Tibial nerve (tissue), 4 donors: ENCODE measurements at places on chromosomes 4 and X. TPM values are rescaled to one million over a fixed set of nuclear protein-coding genes. Genes with fewer than 3 reads are reported as not detected.
A peak's percentile ranks its signal among the peaks of the same experiment; 100 is the strongest.

CENPVL1 gene
- total RNA-seq, result not detected

REELD1 gene
- total RNA-seq, result 0.21 TPM

GSX2 gene
- not detected for total RNA-seq

KIAA1210 gene
- total RNA-seq, result not detected

ACSL4 gene
- 31.0 TPM for total RNA-seq

ADH1C gene
- 117 TPM for total RNA-seq

PIM2 gene
- 8.4 TPM for total RNA-seq

TMEM156 gene
- not detected for total RNA-seq

DNA sequence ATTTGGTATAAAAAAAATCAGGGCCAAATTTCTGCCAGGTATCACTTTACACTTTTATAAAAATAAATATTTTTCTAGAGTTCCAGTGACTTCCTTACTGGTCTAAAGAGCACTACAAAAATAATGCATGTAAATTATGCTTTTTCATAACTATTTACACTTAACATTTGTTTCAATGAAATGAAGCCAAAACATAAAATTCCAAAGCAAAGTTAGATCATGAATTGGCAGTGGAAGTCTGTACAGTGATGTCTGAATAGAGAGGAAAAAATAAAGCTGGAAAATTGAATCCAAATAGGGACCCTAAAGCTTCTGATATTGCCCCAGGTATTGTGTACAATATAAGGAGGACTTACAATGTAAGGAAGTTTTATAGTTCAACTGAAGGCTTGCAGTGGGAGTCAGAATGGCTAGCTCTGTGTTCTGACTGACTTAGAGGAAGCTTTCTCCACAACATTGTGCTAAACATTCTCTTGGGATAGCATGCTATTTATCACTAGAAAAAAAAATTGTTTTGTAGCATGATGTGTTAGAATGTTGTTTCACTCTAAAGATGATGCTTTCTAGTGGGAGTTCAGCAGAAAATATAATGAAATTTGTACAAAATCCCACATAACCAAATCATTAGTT is 288.2 kb upstream of the UGT8 start:
- no peaks in the 10 kb centered on the region for H3K27me3 ChIP-seq
- no peak overlapping the region for H3K27ac ChIP-seq

GRCh38 chrX:41019041-41019392 is 66.2 kb upstream of the USP9X start:
- no peak overlapping the region for H3K27ac ChIP-seq
- no peak overlapping the region for H3K4me3 ChIP-seq
- H3K27me3 ChIP-seq, result no peaks in the 10 kb centered on the region
- H3K36me3 ChIP-seq, result no peaks in the 10 kb centered on the region

- no peaks in the 10 kb centered on the region for H3K4me1 ChIP-seq
- H3K27me3 ChIP-seq, result no peaks in the 10 kb centered on the region
- H3K27ac ChIP-seq, result no peak overlapping the region
- no peak for DNase-seq
These were observed 8.2 kb downstream of the TNIP3 start for GRCh38 chr4:121155893-121156292.

DNA sequence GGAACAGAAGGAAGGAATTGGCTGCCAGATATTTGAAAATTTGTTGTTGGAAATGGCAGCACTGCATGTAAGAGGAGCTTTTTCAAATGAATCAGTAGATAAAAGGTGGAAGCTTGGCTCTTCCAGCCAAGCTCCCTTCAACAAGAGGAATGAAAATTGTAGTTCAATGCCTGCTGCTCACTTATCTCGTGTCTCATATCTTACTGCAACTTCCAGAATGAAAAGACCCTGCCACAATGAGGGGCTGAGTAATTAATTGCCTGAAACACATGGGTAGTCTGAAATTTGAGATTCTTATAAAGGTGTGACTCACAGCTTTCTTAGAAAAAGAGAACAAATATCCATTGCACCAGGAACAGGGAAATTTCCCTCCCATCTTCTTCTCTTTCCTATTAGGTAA is 53.0 kb downstream of the HAND2 start:
- no peak for DNase-seq
- H3K36me3 ChIP-seq, result no peaks in the 10 kb centered on the region
- no peak overlapping the region for H3K27ac ChIP-seq
- no peak overlapping the region for H3K4me3 ChIP-seq

- peaks cover 11% of the 10 kb centered on the region for H3K4me1 ChIP-seq
- no peak for DNase-seq
- H3K27ac ChIP-seq, result no peak overlapping the region
- no peak overlapping the region for H3K4me3 ChIP-seq
- H3K27me3 ChIP-seq, result no peaks in the 10 kb centered on the region
- no peaks in the 10 kb centered on the region for H3K36me3 ChIP-seq
These were observed 221.2 kb downstream of the LDB2 start for GRCh38 chr4:16677001-16677944.

DNA sequence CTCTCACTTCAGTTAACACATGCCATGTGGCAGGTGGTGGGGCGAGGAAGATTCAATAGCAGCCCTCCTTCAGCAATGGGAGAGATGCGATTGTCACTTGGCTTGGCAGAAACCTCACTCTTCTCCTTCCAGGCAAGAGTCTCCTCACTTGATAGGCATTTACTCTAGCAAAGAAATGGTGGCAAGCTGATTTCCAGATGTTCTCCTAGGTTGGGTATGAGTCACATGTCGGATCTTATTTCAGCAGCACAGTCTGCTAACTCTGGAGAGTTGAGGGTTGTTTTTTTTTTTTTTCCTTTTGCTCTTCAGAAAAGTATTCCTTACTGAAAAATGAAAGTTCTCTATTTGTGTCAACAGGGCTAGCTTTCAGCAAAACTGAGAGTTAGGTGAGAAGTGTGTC is 119.5 kb upstream of the CHRDL1 start:
- H3K36me3 ChIP-seq, result no peaks in the 10 kb centered on the region
- no peaks in the 10 kb centered on the region for H3K4me1 ChIP-seq
- no peak for DNase-seq
- H3K4me3 ChIP-seq, result no peak overlapping the region

- DNase-seq, result no peak
- no peaks in the 10 kb centered on the region for H3K36me3 ChIP-seq
- H3K4me1 ChIP-seq, result no peaks in the 10 kb centered on the region
- H3K27me3 ChIP-seq, result no peaks in the 10 kb centered on the region
These were observed 98.7 kb downstream of the KLHL34 start for GRCh38 chrX:21559417-21559816.

GRCh38 chr4:6573551-6573950 is 1.4 kb upstream of the MAN2B2 start:
- no peaks in the 10 kb centered on the region for H3K27me3 ChIP-seq
- peaks cover 4% of the 10 kb centered on the region for H3K36me3 ChIP-seq
- DNase-seq, result no peak
- no peak overlapping the region for H3K4me3 ChIP-seq

DNA sequence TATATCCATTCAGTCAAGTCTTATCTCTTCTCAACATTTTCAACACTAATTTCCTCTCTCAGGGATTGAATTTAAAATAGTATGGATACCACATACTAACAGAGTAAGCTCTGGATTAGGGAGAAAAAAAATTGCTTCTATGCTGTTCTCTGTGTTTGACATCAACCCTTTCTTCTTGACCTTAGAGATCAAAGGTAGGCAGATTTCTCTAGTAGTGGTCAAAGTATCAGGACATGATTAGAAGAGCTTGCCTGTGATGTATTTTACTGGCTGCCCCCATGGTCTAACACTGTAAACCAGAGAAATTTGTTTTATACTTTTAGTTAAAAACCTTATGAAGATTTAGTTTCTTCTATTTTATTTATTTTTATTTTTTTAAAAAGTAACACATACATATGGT is 8.3 kb downstream of the ADH6 start:
- H3K4me1 ChIP-seq, result no peaks in the 10 kb centered on the region
- H3K27ac ChIP-seq, result no peak overlapping the region
- no peaks in the 10 kb centered on the region for H3K36me3 ChIP-seq
- H3K27me3 ChIP-seq, result no peaks in the 10 kb centered on the region

DNA sequence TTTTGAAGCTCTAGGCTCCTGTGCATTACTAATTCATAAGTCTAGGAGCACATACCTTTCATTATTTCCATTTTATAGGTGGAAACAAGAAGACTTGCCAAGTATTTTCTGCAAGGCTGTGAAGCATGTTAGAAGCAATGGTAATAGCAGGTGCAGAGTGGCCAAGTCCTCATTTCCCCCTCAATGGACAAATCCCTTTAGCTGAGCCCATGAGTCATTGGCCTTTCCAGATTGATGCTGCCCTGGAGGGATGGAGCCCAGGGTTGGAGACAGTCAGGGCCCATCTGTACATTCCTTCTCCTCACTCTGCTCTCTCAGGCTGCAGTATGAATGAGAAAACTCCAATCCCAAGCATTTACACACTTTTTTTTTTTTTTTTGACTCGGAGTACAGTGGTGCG is 6.6 kb downstream of the MGST2 start:
- no peaks in the 10 kb centered on the region for H3K27me3 ChIP-seq
- H3K4me1 ChIP-seq, result no peaks in the 10 kb centered on the region
- DNase-seq, result no peak
- no peaks in the 10 kb centered on the region for H3K36me3 ChIP-seq
- no peak overlapping the region for H3K4me3 ChIP-seq
- H3K27ac ChIP-seq, result no peak overlapping the region

- no peaks in the 10 kb centered on the region for H3K36me3 ChIP-seq
- no peak overlapping the region for H3K4me3 ChIP-seq
- H3K4me1 ChIP-seq, result peaks cover under 1% of the 10 kb centered on the region
- no peak for DNase-seq
- peaks cover 5% of the 10 kb centered on the region for H3K27me3 ChIP-seq
These were observed 4.4 kb upstream of the APLN start for GRCh38 chrX:129659141-129659540.

DNA sequence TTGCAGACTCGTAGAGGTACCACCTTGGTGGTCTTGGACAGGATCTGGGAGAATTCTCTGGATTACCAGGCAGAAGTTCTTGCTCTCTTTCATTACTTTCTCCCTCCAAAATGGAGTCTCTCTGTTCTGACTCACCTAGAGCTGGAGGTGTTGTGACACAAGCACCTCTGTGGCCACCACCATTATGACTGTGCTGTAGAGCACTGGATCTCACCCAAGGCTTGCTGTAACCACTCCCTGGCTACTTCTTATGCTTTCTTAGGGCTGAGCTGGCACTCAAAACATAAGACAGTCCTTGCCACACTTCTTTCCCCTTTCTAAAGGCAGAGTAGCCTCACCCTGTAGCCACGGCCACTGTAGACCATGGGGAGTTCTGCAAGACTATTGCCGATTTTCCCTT is 296.6 kb upstream of the DIPK2B start:
- no peak overlapping the region for H3K27ac ChIP-seq
- no peaks in the 10 kb centered on the region for H3K4me1 ChIP-seq
- no peak for DNase-seq
- H3K36me3 ChIP-seq, result no peaks in the 10 kb centered on the region
- no peaks in the 10 kb centered on the region for H3K27me3 ChIP-seq
- no peak overlapping the region for H3K4me3 ChIP-seq

- H3K36me3 ChIP-seq, result no peaks in the 10 kb centered on the region
- no peak overlapping the region for H3K4me3 ChIP-seq
- no peaks in the 10 kb centered on the region for H3K27me3 ChIP-seq
- no peak for DNase-seq
These were observed 112.2 kb upstream of the ANXA3 start for GRCh38 chr4:78439328-78439727.

DNA sequence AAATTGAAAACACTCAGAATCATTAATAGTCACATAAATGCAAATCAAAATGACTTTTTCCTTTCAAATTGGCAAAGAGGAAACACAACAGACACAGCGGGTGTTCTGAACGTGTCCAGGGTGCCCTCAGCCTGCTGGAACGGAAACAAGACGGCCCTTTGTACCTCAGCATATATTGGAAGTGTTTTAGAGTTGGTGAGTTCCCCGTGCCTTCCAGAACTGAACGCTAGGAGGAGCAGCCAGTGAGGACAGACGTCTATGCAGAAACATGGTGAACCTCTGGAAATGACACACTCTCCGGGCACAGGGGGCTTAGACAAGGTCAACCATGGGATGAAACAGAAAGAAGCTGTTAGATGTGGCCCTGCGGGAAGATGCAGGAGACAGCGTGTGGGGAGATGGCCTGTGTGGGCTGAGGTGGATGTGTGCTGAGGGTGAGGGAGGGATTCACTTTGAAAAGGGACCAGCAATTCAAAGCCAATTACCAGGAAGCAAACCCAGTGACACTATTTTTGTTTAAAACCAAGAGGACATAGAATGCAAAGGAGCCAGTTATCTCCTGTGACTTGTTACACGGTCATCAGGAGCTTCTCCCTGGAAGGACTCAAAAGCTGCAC is 40.4 kb downstream of the RNF212 start:
- H3K4me3 ChIP-seq, result no peak overlapping the region
- DNase-seq, result peak; percentile 45
- H3K4me1 ChIP-seq, result peaks cover 9% of the 10 kb centered on the region
- H3K27me3 ChIP-seq, result no peaks in the 10 kb centered on the region
- H3K27ac ChIP-seq, result no peak overlapping the region
- no peaks in the 10 kb centered on the region for H3K36me3 ChIP-seq

DNA sequence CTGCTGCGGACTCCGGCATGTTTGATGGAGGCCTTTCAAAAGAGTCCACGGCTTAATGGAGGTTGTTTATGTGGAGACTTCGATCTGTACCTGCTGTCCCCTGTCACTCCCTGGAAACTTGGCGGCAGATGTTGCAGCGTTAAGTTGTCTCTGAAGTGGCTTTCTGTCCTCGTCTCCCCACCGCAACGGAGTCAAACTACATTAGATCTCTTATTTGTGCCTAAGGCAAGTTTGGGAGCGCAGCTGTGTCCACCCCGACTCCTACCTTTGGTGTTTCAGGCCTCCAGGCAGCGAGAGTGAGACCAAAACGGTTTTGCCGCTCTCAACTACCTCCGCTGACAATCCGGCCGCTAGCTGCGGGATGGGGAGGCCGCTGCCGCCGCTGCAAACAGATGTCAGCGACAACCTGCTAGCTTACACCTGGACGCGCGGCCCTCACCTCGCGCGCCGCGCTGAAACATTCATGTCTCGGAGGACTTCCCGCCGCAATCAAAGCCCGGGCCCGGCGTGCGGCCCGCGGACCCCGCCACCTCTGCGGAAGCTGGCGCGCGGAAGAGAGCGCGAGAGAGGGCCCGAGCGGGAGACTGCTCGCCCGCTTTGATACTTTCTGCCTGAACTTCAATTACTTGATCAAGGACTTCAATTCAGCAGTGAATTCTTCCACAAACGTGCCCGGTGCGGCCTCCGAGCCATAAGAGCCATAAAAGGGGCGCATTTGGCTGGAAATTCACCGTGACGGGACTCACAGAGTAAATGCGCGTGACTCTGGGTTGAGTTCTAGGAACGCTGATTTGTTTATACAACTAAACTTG is 108.4 kb downstream of the ANTXR2 start:
- no peaks in the 10 kb centered on the region for H3K4me1 ChIP-seq
- H3K36me3 ChIP-seq, result no peaks in the 10 kb centered on the region
- no peak for DNase-seq
- H3K4me3 ChIP-seq, result no peak overlapping the region
- H3K27me3 ChIP-seq, result no peaks in the 10 kb centered on the region

DNA sequence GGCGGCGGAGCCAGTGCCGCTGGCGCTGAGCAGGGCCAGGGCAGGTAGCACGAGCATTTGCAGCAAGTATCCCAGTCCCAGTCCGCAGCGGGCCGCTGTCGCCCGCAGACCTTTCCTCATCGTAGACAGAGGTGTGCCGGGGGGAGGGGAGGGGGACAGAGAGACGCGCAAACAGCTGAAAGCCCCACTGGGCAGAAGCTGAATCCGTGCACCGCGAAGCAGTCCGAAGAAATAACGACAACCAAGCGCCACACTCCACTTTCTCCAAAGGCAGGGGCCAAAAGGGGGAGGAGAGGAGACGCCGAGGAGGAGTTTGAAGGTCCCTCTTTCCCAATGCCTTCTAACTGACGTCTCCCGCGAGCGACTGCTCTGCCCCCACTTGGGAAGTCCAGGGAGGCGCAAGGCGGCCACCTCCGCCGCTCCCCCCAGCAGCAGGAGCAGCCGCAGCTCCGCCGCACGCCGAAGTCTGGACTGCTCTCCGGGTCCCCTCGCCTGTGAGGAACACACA is at the start of gene UNC5C:
Gene UNC5C (minus strand): TSS at position 236 of the 508 bp plus-strand sequence.
- peak within 1 kb of the TSS; percentile 72 for H3K27ac ChIP-seq
- no peaks in the 10 kb centered on the region for H3K36me3 ChIP-seq
- DNase-seq, result peak; percentile 59
- H3K4me1 ChIP-seq, result no peaks in the 10 kb centered on the region
- no peaks in the 10 kb centered on the region for H3K27me3 ChIP-seq
